Fibroblast of skin of left biceps (primary cell): ENCODE measurements at places on chromosomes 7 and 10.

DNA sequence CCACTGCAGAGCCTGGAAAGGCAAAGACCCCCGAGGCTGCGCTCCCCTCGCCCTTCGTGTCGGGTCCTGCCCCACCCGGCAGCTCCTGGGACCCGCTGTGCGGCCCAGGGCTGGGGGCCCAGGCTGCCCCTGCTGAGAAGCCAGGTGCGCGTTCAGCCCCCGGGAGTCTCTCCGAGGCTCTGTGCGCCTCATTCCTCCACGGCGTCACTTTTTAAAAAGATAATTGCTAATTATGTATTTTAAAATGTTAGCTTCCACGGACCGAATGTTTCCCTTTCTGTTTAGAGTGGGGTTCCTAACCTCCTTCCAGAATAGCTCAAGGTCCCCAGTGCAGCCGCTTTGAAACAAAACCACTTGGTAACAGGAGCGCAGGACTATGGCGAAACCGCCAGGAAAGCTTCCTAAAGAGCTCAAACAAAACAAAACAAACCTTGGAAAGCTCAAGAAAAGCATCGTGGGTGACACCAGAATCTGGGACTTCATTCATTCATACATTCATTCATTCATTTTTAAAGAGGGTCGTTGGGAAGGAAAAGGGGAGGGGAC, 45.6 kb downstream of the PDIA4 start:
- DNase-seq, result no peak

DNA sequence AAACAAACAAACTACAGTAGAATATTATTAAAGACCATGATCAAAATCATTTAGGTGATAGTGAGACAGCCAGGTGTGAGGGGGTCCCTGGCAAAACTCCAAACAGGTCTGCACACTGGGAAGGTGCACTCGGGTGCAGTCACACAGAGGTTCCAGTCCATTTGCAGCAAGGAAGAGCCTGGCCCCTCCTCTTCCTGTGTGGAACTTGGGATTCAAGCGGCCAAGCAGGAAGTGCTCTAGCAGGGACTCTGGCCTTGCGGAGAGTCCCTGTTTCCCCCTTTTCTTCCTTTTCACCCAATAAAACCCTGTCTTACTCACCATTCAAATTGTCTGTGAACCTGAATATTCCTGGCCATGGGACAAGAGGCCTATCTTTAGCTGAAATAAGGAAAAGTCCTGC, 181.8 kb downstream of the LRRTM3 start:
- DNase-seq, result no peak

DNA sequence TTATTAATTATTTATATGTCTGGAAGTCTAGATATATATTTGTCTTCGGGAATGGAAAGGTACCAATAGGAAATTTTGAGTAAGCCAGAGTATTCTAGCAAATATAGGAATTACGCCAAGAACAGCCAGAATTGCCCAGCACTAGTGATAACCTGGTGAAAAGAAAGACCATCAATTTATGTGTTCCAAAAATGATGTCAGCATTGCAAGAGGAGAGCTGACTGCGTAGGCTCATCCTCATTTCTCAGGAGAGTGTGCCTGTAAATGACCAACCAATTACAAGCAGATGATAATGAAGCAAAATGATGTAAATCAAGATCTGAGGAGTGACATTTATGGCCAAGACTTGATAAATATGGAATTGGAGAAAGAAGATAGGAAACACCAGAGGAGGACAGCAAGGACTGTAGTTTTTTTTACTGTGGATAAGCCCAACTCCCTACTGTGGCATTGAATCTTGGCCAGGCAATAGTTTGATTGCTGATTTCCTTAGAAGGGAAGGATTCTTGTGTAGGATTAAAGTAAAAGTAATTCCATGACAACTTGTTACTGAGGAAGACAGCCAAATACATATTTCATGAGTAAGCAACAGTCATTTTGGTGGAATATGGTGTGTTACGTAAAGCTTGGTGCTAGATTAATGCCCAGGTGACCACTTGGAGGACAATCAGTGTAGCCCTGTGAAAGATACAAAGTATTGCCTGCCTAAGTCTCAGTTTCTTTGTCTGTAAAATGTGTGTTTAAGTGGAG, 590.8 kb downstream of the AUTS2 start:
- DNase-seq, result peak; percentile 30

GRCh38 chr10:21293518-21294356, 231.7 kb downstream of the SKIDA1 start:
- DNase-seq, result no peak

GRCh38 chr7:31114593-31115343, 62.7 kb downstream of the ADCYAP1R1 start:
- DNase-seq, result peak; percentile 9

DNA sequence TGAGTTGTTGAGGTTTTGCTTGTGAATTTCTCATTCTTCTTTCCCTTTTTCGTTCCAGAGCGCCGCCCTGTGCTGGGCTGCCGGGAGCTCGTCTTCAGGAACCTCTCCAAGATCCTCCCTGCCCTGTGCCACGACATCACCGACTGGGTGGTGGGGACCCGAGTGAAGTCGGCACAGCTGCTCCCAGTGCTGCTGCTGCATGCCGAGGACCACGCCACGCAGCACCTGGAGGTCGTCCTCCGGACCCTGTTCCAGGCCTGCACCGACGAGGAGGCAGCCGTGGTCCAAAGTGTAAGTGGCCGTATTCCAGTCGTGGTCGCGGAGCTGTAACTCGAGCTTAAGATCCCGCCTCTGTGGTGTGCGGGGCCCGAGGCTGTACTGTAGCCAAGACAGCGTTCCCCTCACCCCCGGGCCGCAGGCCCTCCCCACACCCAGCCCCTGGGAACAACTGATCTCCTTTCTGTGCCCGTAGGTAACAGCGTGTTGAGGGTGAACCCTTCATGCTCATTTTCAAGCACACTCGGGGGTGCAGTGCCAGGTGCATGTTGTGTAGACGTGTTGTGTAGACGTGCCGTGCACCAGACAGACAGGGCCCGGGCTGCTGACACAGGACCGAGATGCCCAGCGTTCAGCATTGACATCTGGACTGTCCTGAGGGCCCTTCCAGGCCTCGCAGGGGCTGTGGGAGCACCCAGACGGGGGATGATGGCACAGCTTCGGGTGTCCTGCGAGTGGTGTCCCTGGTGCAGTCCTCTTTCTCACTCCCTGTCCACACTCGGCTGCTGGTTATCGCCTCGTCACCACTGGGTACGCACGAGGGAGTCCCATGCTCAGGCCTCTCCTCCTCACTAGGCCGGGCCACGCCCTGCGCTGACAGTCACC, 27.7 kb upstream of the PRKAR1B start:
- DNase-seq, result no peak

DNA sequence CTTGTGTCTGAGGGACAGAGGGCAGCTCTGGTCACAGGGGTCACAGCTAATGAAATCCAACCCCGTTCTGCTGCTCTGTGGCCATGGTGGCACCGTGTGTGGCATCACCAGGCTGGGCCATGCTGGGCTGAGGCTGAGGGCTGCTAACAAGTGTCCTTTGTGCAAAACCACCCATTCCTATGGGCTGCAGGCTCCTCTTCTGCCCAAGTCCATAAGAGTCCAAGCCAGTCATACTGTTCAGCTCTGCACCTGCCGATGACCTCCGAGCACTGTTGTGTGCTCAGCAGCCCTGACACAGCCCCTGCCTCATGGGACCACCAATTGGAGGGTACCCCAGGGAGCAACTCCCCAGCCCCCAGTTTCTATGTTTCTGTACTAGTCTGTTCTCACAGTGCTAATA, 133.1 kb downstream of the WDR11 start:
- DNase-seq, result no peak
